SHP77 treated with DMSO at 0.1 percent for 48 hours (cell line): ENCODE measurements at places on chromosomes 7 and 10.

DNA sequence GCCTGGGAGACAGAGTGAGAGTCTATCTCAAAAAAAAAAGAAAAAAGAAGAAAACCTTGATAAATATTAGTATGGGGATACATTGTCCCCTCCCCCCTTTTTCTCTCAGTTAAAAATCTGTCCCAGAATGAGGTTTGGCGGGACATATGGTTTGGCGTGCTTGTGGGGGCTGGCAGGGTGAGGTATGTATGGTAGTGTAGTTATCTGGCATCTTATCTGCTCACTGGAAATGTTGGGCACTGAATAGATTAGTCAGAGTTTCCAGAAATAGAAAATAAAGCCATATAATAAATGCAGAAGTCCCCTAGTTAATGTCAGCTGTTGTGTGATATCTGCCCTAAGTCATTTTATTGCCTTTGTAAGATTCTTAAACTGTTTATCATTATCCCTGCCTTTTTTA is 397.5 kb upstream of the GALNT17 start:
- no peak for DNase-seq

DNA sequence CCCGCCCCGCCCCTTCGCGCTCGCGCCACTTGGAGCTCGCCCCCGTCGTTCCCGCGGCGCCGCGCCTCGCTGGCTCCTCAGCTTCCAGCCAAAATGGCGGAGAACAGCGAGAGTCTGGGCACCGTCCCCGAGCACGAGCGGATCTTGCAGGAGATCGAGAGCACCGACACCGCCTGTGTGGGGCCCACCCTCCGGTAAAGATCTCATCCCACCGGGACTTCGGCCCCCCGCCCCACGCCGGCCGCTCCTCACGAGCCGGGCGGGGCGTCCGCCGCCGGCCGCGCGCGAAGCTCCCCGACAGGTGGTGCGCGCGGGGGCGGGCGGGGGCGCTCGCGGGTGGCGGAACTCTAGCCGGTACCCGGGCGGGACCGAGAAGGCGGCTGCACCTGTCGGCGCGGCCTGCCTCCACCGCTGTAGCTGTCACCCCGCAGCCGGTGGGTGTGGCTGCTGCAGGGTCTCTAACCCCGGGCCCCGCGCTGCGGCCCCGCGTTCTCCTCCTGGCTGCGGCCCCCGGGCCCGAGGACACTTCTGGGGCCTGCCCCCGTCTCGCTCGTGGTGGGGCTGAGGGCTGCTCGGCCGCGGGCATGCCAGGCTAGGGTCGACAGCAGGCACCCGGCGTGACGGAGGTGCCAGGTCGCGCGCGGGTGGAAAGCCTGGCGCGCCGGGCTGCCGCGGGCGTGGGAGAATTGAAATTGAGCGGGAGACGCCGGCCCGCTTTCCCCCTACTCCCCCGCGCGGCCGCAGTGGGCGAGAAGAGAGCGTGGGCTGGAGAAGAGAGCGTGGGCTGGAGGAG is at the start of gene EXOC6:
Gene EXOC6 (plus strand): TSS at position 80 of the 793 bp plus-strand sequence. CDS start 14 bp downstream, at position 94.
- peak; percentile 62 for DNase-seq

DNA sequence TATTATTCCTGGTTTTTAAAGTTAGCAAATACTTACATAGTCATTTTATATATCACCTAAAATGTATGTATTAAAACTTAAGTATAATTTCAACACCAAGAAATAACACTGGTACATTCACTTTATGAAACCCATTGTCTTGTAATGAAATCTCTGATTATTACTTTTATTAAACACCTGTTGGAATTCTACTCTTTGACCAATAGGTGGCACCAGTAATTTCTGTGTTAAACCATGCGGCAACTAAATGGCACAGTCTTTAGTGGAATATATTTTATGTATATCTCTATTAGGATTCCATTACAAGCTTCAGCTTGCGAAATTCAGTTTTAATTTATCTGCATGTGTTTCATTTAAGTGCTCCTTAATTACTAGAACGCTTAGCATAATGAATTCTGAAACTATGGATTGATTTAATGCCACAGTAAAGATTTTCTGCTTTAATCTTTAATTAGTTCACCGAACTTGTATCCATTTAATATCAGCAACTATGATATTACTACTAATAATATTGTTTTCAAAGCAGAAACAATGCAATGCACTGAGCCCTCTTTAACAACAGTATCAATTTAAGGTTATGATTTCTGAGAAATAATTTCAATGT is 181.3 kb downstream of the MAGI2 start:
- DNase-seq = peak; percentile 15

DNA sequence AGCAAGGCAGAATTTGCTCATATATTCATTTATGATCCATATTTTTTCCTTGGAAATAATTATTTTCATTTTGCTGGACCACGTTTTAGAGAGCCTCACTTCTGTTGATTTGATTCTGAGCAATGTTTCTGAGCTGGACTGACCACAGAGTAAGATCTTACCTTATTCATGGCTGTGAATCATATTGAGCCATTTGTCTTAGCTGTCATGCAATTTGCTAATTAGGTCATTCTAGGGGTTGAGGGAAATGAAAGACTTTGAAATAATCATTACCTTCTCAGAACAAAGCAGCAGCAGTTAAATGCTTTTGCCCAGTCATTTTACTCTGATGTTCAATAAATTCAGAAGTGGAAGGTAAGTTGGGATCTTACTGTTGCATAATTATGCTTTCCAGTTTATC is 251.4 kb downstream of the SDK1 start:
- DNase-seq = no peak

DNA sequence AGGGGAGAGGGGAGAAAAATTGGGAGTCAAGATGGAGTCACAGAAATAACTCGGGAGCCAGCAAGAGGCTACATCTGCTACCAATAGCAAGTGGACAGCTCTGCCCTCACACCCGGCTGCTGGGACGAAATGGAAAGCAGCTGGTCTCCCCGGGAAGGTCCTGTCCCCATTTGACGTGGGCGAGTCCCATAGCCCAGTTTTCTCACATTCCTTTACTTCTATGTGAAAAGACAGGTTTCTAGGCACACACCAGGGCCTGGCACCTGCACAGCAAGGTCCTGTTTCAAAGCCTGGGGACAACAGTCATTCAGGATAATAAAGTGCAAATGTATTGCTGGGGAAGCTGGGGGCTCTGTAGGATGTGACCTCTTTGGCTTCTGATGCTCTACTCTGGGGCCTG is 162.6 kb downstream of the OAT start:
- no peak for DNase-seq

GRCh38 chr7:113440173-113440572 is 321.8 kb upstream of the SMIM30 start:
- DNase-seq = no peak

DNA sequence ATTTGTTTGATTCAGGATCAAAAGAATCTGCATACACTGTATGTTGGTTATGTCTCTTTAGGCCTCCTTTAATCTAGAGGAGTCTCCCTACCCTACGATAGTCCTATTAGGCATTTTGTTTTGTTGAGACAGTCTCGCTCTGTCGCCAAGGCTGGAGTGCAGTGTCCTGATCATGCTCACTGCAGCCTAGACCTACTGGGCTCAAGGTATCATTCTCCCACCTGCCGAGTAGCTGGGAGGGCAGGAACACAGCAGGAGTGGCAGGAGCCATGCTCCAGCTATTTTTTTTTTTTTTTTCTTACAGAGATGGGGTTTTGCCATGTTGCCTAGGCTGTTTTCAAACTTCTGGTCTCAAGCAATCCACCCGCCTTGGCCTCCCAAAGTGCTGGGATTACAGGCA is 123.0 kb upstream of the DKK1 start:
- DNase-seq = no peak

GRCh38 chr10:60975716-60976115 is 31.7 kb upstream of the RHOBTB1 start:
- DNase-seq = no peak

DNA sequence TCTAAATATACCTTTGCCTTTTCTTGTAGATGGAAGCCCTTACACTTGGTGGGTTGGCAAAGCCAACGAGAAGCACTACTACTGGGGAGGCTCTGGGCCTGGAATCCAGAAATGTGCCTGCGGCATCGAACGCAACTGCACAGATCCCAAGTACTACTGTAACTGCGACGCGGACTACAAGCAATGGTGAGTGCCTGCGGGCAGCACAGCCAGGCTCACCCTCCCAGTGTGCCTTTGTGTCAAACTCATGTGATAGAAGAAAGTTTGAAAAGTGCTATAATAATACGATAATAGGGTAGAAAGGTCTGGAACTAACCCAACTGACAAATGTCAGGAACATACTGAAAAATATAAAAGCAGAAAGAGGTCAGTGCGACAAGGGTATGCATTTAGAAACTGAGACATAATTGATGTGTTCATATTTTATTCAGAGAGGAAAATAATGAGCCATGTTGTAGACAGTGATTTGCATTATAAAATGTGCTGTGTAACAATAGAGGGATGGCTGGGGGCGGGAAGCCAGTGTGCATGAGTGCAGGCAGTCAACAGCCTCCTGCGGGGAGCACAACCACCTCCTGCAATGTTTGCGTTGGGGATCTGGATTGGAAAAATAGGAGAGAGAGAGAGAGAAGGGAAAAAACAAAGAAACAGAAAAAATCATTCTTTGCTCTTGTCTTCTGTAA is 686.9 kb upstream of the C7orf33 start:
- DNase-seq = no peak
